ENCODE measurements at places on chromosomes 3 and 15.

- DNase-seq = peak; percentile 10
These were observed 16.7 kb downstream of the MAPKBP1 start for GRCh38 chr15:41790756-41791546.

DNA sequence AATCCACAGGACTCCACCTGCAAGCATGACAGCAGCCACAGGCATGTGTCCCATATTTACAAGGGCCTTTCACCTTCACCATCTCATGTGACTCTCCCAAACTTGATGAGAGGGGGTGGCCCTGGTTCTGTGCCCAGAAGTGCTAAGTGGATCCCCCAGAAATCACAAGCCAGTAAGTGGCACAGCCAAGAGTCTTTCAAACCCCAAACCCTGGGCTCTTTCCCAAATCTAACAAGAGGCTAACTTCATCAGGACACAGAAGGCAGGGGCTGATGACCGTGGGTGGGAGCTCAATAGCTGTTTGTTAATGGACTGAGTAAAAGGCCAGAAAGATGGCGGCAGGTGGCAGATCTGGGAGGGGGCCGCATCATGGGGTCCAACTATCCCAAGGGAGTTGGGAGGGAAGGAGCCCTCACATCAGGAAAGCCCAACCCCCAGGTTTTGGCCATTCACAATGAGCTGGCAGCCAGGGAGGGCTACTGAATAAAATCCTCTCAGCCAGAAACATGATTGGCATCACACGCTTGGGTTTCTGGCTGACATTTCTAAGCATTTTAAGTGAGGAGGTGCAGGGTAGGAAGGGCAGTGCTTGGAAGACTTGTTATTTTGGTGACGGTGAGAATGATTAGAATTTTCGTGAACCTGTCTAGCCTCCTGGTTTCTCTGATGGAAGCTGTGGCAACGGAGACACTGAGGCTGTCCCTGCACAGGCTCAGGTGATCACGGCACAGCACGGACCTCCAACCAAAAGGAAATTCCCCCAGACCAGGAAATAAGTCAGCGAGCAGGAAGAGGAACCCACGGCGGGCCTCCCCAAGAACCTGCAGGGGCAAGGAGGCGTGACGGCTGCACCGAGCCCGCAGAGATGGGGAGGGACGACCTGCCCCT lies 109.3 kb downstream of the OXNAD1 start:
- DNase-seq = no peak

GRCh38 chr15:90860942-90861675 lies 7.3 kb upstream of the FURIN start:
- no peak for DNase-seq

DNA sequence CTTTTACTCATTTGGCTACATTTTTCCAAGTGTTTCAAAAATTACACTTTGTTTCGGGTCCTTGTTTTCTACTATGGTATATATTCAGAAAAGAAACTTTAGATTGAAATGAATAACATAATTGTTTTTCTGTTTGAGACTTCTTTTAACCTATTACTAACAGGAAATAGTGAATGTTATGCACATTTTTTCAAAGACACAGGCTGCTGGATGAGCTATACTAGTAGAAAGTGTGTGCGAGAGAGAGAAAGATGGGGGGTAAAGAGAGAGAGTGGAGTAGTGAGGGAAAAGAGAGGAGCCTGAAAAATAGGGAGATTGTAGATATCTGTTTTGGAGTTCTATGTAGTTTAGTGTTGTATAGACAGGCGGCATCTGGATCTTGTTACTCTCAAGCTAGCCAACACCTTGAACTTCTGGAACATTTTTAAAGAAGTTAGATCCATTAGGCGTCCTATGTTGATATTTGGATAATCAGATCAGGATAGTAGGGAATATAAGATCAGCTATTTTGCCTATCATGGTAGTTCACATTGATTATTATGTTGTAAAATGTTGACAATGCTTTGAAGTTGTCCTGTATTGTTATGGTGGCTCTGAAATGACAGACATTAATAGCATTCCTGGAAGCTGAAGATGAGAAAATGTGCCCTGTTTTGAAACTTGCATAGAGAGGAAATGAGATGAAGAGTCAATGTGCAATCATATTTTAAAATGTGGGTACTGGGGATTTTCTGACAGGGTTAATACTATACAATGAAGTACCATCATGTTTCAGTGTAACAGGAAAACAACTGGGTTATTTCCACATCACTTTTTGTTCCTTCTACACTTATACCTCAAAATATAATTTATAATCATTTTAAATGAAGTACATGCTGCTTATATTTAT lies 2.6 kb downstream of the RBMS3 start:
- DNase-seq = no peak

DNA sequence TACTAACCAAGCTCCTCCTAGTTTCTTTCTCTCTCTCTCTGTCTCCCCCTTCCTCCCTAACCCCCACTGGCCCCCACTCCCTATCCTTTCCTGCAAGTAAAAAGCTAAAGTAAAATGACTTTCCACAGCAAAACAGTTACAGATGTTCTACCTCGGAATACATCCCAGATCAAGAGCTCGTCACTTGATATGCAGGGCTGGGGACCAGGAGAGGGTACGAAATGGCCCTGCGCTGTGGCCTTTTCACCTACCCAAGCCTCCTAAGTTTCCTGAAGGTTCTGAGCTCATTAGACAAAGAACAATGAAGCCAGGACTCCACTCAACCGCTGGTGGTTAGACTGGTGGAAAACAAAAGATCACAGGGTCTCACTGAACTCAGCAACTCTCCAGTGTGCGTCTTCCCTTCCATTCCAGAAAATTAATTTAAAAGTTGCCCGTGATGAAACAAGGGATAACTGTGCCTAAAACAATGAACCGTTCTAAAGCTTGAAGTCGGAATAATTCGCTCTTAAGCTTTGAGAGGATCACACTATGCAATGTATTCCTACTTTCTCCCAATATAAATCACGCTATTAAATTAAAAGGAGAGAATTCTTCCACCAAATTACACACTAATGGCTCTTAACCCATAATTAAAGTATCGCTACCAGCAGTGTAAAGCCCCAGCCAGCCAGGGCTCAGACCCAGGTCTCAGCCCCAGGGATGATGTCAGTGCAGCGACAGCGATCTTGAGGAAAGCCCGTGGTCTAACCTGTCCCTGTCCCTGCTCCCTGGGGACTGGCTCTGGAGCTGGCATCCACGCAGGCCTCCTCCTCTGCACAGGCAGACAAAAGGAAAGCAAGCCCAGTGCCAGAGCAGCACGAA lies 5.0 kb downstream of the VGLL4 start:
- DNase-seq = no peak

- no peak for DNase-seq
These were observed 109.1 kb upstream of the LRIG1 start for GRCh38 chr3:66609660-66610561.

DNA sequence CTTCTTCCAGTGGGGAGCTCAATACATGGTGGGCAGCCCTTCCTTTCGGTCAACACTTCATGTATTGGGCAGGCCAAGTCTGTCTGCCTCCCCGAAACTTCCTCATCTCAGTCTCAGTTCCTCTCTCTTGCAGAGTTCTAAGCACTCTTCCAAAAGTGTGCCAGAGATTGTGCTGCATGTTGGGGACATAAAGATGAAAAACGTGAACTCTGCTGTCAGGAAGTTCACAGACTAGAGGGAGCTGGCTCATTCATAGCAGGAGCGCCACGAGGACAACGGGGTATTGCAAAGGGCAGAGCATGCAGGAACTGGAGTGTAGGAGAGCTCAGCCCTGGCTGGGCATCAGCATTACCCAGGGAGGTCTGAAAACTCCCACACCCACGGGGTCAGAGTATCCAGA lies 15.3 kb upstream of the EPHB3 start:
- DNase-seq = peak; percentile 97

DNA sequence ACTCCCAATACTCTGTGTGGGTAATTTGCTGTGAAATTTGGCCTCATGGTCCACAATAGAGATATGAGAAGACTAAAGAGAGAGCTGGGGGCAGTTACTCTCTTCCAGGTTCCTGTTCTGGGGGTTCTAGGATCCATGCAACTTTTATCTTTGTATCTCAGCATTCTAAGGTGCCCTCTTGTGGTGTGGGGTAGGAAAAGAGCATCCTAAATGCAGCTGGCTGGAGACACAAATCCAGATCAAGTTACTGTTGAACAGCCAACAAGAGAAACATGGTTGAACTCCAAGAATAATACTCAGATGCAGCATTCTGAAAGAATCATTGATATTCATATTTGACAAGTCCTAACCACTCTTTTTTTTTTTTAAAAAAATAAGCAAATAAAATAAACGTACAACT lies 238.2 kb downstream of the GREM1 start:
- peak; percentile 29 for DNase-seq

GRCh38 chr15:95489103-95489502 lies 841.4 kb upstream of the NR2F2 start:
- no peak for DNase-seq

DNA sequence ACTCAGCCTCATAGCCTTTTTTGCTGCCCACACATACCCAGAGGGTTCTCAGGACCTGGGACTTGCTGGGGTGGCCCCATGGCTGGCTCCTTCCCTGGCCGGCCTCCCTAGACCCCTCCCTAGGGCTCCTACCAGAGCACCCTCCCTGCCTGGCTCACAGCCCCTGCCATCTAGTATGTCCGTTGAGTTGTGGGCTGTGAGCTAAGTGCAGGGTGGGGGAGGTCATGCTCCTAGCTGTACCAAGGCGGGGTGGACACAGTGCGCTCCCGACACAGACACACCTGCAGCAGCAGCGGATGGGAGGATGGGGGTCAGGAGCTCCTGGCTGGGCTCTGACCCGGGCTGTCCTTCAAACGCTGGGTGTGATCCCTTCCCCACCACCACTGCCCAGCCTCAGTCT lies 41.6 kb downstream of the HMCES start:
- no peak for DNase-seq

GRCh38 chr15:66072616-66073361 lies 180.8 kb downstream of the MEGF11 start:
- no peak for DNase-seq

DNA sequence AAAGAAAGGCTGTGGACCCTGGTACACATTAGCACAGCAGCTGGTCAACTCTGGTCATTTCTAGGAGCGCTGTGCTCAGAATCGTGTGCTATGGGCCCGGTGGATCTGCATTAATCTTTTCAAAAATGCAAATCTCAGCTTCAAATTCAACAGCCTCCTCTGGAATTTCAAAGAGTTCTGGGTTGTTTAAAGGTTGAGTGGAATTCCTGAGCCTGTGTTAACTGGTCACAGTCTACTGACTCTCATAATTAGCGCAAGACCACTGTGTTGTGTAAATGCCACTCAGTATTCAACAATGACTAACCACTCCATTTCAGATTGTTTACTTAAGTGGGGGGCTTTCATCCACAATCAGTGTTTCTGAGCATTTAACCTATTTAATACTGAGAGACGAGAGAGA lies 2.7 kb upstream of the ARNT2 start:
- no peak for DNase-seq

DNA sequence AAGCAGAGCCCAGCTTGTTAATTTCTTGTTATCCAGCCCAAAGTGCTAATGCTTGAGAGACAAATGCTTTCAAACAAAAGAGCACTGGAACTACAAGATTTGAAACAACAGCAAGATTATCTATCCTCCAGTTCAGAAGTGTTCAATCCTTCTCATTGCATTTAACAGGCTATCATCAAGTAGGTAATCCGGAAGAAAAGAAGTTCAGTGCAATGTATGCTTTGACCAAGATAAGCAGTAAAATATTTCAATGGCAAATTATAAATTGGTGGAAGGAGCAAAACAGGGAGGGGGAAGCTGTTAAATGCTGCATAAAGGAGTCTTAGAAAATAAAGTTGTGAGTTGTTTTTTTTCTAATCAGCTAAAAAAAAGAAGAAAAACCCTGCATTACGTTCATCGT lies 8.8 kb downstream of the LRIG1 start:
- DNase-seq = no peak

DNA sequence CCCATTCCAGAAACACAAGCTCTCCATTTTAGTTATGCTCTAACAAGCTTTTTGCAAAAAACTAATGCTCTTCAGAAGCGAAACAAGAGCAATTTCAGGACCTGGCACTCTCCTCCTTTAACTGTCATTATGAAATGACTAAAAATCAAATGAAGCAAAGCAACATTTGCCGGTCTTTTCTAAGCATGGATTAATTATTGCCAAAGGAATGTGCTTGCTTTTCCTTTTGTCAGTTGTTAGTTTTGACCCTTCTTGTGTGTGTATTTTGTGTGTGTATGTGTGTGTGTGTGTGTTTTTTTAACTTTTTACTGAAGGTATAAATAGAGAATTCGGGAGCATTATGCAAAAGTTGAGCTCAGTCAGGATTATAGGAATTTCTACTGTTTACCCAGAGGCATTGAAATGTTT lies 509.1 kb downstream of the TUSC7 start:
- no peak for DNase-seq

GRCh38 chr15:74283368-74283767 lies 47.2 kb downstream of the CCDC33 start:
- DNase-seq = no peak

- DNase-seq = peak; percentile 73
These were observed 24.6 kb upstream of the CORO2B start for GRCh38 chr15:68553994-68554720.

All from inflammatory macrophage (primary cell).